ENCODE measurements at places on chromosomes 3 and 15.
A peak's percentile ranks its signal among the peaks of the same experiment; 100 is the strongest.

DNA sequence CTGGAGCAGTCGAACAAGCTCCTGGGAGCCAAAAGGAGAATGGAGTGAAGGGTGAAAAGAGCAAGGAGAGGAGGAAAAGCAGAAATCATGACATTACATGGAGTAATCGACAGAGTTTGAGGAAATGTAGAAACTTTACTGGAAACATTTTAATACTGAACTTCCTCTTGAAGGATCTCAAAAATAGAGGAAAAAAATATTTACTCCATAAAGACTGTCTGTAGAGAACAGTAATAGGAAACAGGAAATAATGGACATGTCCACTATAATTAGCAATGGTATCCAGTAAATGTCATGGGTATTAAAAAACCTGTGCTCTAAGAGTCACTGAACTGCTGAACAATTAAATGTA, 53.0 kb downstream of the TBC1D2B start:
- no peak for DNase-seq

GRCh38 chr15:26129852-26130251, 266.7 kb upstream of the ATP10A start:
- DNase-seq, result no peak

- peak; percentile 19 for DNase-seq
Measured at GRCh38 chr15:70259640-70260508, 162.2 kb upstream of the TLE3 start.

DNA sequence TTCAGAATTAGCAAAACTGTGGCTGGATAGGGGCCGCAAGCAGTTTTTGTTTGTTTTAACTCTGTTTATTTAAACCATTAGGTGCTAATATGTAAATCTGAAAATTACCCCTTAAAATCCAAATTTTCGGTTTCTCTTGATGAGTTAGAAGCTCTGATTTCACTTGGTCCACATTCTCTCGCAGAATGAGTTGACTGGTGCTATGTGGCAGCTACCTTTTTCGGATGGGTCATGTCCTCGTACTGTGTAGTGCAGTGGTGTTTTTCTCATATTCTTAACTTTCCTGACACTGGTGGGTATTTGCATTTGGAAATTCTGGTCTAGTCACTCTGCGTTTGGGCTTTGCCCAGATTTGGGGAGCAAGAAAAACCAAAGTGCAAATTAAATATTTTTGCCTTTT, 87.1 kb downstream of the DIPK2A start:
- DNase-seq, result no peak

GRCh38 chr3:188338086-188338485, 184.1 kb downstream of the LPP start:
- DNase-seq, result no peak

DNA sequence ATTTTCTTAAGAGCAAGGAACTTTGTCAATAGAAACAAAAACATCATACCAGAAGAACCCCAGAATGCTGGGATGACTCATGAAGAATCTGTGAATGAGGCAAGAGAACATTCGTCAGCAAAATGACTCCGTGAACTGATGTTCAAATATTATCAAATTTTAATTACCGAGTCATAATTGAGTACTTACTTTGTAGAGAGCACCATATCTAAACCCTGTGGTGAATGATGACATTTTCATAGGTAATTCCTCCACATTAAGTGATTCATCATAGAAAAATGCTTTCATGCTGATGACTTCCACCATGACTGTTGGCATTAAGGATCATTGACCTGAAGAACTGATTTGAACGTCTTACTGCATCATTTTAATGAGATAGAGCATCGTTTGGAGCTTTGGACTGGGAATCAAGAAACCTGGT, 56.3 kb downstream of the PPARG start:
- DNase-seq, result peak; percentile 29

DNA sequence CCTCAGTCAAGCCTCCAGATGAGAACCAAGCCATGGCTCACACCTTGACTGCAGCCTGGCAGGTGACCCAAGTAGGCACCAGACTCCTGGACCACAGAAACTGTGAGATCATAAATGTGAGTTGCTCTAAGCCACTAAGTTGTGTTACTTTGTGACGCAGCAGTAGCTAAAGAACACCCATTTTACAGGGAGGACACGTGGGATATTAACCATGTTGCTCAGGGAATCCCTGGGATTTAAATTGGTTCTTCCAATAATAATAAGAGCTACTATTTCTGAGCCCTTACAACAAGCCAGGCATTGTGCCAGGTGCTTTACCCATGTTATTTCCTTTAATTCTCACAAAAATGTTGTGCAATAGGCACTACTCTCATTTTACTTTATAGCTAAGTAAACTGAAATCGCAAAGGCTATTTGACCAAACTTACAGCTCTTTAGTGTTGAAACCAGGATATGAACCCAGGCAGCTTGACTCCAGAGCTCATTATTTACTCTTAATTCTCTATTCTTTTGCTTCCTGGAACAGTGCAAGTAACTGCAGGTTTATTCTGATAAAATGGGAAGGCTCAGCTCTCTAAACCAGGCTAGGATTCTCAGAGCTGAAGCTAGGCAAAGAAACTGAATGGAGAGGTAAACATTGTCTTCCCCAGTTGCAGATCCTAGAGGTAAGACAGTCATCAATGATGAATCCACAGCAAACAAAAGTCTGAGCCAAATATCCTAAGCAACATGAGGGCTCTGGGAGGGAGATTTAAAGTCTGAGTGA, 294.4 kb downstream of the KBTBD8 start:
- DNase-seq, result no peak

GRCh38 chr3:172370419-172370818, 77.8 kb downstream of the GHSR start:
- DNase-seq, result no peak

DNA sequence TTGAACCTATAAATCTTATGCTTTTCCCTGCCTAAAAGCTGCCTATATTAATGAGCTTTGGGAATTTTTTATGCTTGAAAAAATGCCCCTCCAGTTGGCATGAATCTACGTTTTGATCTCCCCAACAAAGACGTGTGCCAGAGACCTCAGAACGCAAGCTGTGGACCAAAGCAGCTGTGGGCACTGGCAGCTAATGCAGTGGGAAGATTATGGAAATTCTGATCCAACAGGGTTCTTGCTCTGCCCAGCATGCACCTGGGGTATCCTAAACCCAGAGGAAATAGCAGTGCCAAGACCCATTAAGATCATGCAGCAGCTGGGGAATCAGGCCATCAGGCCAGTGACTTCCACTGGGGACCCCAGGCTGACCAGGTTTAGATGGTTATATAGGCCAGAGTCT, 423.0 kb downstream of the ZBBX start:
- no peak for DNase-seq

DNA sequence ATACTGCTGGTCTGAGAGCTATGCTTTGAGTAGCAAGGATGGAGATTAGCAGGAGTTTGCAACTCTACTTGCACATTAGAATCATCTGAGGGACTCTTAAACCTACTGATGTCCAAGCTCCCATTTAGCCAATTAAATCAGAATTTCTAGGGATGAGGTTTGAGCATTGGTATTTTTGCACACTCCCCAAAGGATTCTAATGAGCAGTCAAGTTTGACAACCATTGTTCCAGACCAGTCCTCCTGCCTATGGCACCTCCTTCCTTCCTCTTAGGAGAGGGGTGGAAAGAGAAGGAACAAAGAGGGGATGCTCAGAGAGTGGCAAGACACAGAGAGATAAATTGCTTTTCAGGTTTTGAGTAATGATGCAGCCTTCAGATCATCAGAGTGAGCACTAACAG, 275.5 kb upstream of the ROPN1 start:
- no peak for DNase-seq

GRCh38 chr3:40333416-40333815, 23.9 kb downstream of the EIF1B start:
- DNase-seq, result peak; percentile 50

- no peak for DNase-seq
Measured at GRCh38 chr3:16607718-16608117, 2.5 kb upstream of the DAZL start.

- DNase-seq, result no peak
Measured at GRCh38 chr3:64392001-64392400, 166.7 kb upstream of the PRICKLE2 start.

- no peak for DNase-seq
Measured at GRCh38 chr15:33026614-33027013, 167.9 kb downstream of the FMN1 start.

DNA sequence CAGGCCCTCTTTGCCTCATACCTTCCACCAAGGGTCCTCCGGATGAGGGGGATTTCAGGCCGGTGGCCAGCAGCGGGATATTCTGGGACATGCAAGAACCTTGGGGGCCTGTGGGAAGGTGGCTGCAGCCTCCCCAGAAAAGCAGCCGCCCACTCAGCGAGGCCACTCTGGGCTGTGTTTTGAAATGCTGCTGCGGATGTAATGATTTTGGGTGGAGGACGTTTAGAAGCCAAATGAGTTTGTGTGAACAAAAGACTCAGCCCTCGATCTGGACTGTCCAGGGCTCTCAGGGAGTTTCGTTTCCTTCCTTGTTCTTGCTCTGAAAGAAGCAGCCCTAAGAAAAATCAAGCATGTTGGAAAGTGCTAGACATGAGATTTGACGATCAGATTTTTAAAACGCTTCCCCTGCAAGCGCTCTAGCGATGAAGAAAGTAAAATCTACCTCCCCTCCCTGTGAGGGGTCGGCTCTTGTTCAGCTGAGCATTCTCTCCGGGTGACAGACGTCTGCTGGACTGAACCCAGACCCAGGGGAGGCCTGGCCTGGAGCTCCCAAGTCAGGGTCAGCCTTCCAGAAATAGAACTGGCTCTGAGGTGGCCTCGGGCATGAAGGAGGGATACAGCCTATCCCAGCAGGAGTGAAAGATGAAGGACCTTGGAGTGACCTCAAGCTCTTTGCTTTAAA, 12.9 kb downstream of the HEG1 start:
- DNase-seq, result no peak

GRCh38 chr15:41900526-41901380, 6.9 kb upstream of the SPTBN5 start:
- no peak for DNase-seq

GRCh38 chr15:74390647-74391288, 23.3 kb upstream of the CYP11A1 start:
- no peak for DNase-seq

- no peak for DNase-seq
Measured at GRCh38 chr3:78633626-78634025, 1134.2 kb downstream of the ROBO1 start.

GRCh38 chr3:54572197-54572895, 355.5 kb downstream of the LRTM1 start:
- no peak for DNase-seq

DNA sequence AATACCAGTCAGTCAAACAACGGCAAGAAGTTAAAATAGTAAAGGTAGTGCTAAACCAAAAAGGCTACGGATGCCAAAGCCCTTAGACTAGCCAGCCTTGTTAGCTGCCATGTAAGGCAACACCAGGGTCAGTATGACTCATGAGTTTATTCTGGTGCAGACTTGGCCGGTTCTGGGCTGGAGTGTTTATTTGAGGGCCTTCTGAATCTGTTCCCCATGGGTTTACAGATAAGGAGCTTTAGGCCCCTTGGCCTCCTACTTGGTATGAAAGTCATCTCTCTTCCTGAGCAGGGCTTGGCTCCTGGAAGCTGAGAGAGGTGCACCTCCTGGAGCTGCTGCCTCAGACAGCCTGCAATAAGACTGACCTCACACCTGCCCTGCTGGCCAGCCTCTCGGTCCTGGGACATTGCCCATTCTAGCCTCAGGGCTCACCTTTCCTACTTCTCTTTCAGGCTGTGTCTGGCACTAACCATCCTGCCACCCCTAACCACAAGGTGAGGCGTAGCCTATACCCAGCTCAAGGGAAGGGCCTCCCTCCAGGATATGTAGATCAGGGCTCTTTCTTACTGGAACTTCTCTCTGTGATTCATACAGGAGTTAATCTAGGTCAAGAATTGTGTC, 10.4 kb upstream of the RTP1 start:
- DNase-seq, result peak; percentile 97

GRCh38 chr3:36796161-36796560, 31.8 kb upstream of the DCLK3 start:
- no peak for DNase-seq

DNA sequence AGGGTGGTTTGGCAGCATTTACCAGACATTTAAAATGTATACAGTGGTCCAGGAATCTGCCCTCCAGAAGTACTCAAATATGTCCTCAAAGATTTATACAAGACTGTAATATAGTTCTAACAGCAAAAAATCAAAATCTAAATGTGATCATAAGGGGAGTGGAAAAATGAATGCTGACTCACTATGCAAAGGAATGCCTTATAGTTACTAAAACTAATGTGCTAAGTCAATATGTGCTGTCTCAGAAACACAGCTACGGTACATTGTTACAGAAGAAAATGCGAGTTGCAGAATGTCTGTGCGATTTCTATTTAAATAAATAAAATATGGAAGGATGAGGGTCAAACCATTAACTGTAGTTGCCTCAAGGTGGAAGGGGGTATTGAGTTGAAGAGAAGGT, 230.1 kb upstream of the UBE2E1 start:
- DNase-seq, result no peak

DNA sequence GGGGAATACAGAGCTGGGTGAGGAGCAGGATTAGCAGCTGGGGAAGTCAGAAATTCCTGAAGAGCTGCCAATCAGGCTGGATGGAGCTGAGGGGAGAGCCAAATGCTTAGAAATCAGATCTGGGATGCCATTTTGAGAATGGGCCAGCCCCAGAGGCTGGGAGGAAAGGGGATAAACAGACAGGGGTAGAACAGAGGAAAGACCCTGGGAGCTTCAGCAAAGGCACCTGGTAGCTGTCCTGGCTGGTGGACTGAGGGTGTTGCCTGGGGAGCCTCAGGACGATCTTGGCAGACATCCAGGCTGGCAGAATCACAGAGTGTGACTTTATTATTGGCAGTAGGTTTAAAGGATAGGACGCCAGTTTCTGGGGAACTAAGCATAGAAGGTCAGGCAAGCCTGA, 97.8 kb downstream of the SQOR start:
- no peak for DNase-seq

DNA sequence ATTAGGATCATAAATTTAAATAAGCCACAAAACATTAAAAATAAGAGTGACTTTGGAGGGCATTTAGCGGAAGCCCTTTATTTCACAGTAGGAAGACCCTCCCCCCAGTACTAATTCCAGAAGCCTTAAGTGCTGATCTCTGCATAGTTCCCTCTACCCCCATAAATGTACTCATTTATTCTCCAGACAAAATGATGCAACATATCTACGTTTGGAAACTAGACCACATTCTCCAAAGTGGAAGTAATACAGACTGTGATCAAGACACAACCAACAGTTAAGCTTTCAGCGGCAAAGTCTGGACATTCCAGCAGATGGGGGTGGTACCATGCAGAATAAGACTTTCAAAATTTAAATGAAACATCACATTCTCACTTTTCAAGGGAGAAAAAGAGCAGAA, 44.8 kb upstream of the RPS17 start:
- peak; percentile 44 for DNase-seq

- no peak for DNase-seq
Measured at GRCh38 chr15:66777596-66778313, 75.7 kb downstream of the SMAD6 start.

DNA sequence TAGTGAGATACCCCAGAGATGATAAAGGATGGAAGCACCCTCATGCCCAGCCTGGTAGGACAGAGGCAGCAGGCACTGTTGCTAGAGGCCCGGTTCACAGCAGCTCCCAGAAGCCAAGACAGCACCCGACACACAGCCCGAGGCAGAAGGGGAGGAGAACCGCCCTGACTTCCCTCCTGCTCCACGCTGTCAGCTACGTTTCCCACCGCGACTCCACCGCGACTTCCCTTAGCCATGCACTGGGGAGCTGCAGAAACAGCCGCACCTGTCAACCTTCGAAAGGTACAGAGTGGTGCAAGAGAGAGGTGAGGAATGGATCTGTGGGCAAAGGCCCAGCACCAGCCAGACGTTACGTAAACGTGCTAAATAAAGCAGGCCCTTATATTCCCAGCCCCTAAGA, 529.2 kb downstream of the GABRG3 start:
- no peak for DNase-seq
